ENCODE measurements at places on chromosomes 5 and 9.
A peak's percentile ranks its signal among the peaks of the same experiment; 100 is the strongest.

DNA sequence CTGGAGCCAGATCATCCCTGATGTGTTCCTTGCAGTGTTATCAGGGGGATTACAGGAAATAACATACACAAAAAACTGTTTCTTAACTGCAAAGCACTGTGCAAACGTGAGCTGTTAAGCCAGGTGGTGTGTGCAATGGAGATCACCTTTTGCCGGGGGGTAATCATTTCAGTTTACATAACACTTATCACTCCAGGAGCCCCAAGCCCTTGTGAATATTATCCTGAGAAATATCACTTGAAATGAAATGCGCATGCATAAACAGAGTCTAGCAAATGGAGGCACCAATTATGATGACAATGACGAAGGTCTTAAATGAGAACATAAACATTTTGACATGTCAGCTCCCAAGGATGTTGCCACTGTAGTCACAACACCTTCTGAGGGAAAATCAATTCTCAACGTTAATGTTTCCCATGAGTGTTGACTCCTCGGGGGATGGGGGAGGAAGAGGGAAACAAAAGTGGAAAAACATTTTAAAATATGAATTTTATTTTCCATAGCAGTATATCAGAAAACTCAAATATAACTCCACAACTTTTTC is 54.5 kb upstream of the RAD23B start:
- DNase-seq = no peak

GRCh38 chr9:94167376-94167890 is 83.2 kb downstream of the PTPDC1 start:
- DNase-seq = no peak

- no peak for DNase-seq
Observed at GRCh38 chr5:3564827-3565518, 30.7 kb upstream of the IRX1 start.

DNA sequence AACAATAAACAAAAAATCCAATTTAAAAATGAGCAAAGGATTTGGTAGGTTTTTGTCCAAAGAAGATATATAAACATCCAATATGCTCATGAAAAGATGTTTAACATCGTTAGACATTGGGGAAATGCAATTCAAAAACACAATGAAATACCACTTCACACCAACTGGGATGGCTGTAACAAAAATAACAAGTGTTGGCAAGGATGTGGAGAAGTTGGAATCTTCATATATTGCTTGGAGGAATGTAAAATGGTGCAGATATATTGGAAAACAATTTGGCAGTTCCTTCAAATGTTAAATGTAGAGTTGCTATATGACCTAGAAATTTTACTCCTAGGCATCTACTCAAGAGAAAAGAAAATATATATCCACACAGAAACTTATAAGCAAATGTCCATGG is 224.3 kb downstream of the AUH start:
- DNase-seq = no peak

- no peak for DNase-seq
Observed at GRCh38 chr9:131704141-131704983, 35.5 kb downstream of the RAPGEF1 start.

GRCh38 chr5:38758774-38759600 is 86.8 kb upstream of the OSMR start:
- no peak for DNase-seq

DNA sequence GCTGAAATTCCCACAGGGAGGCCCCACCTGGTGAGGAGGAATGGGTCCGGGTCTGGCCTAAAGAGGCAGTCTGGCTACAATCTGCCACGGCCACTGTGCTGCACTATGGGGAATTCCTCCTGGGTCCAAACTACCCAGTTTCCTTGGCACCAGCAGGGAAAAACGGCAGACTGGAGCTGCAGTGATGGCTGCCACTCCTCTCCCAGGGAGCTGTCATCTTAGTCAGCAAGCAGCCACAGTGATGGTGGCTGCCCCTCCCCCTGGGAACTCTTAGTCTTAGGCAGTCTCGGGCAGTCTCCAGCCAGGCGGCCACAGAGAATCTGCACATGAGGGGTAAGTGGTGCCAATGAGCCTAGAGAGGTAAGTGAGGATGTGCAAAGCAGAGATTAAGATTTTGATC is 205.8 kb downstream of the TMEM38B start:
- DNase-seq = no peak

GRCh38 chr5:133741396-133741795 is 129.1 kb upstream of the FSTL4 start:
- no peak for DNase-seq

DNA sequence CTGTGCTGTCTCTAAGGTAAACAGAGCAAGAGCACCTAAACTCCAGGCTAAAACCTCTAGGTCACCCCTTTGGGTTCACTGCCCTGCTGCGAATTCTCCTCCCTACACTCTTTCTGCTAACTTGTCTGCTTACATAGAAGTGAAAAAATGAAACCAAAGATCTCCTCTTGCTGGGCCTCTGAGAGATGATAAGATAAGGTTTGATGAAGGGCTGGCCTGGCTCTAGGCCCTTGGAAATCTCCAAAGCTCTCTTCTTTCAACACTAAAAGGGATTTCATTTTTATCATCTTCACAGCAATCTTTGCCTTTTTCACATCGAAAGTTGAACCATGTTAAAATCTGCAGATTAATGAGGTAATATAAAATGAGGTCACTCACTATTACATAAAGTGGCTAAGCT is 450.8 kb upstream of the TLE4 start:
- no peak for DNase-seq

DNA sequence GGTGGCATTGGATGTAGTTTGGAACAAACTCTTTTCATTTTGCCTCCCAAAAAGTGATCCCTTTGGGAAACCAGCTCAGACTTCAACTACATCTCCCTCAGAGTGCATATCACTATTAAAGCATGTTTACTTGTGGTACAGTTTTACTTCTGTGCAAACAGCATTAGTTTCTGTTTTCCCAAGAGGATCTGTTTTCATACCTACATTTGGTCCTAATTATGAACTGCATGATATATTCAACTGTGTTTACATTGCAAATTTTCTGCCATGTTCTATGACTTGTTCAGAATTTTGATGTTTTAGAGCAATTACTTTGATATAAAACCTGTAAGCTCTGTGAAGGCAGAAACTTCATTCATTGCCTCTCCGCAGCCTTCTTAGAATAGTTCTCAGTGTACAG is 681.5 kb upstream of the ACO1 start:
- DNase-seq = no peak

DNA sequence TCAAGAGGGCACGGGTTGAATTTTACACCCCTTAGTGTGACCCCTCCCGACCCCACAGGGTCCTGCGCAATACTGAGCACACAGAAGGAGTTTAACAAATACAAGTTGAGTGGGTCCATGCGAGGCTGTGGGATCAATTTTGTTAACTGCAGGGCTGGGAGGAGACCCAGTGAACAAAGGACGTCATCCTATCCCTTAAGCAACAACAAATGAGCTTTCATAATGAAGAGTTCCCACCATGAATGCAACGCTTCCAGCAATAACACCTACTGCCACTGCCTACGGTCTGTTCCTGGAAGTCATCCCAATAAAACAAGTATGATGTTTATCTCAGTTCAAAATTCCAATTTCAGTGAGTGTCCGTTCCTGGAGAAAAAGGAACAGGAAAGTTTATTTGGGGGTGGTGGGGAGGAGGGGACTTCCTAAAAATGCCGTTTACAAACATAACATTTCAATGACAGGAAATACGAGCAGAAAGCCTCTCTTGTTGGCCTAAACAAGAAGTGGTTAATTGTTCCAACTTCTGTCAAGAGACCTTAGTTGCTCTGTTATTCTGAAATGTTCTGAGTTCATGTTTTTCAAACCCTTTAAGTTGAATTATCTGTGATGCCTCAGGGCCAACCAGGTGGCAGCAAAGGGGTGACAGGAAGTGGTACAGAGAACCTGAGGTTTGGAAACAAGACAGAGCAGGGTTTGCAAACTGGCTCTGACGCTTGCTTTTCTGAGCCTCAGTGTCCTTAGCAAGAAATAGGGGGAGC is 65.8 kb upstream of the PLPP6 start:
- peak; percentile 75 for DNase-seq

DNA sequence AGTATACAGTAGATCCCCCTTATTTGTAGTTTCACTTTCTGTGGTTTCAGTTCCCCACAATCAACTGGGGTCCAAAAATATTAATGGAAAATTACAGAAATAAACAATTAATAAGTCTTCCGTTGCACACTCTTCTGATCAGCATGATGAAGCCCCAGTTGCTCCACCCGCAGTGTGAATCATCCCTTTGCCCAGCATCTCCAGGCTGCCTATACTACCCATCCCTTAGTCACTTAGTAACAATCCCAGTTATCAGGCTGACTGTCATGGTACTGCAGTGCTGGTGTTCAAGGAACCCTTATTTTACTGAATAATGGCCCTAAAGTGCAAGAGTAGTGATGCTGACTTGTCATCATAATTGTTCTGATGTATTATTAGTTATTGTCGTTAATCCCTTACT is 28.9 kb downstream of the SHC3 start:
- DNase-seq = no peak

GRCh38 chr5:99089822-99090549 is 161.2 kb upstream of the CHD1 start:
- no peak for DNase-seq

- no peak for DNase-seq
Observed at GRCh38 chr5:154627698-154628678, 127.2 kb upstream of the LARP1 start.

GRCh38 chr5:84564321-84565075 is 179.8 kb upstream of the EDIL3 start:
- DNase-seq = no peak

- DNase-seq = no peak
Observed at GRCh38 chr9:123655681-123656423, 274.1 kb downstream of the DENND1A start.

- DNase-seq = no peak
Observed at GRCh38 chr9:117116084-117116483, 298.8 kb downstream of the ASTN2 start.

DNA sequence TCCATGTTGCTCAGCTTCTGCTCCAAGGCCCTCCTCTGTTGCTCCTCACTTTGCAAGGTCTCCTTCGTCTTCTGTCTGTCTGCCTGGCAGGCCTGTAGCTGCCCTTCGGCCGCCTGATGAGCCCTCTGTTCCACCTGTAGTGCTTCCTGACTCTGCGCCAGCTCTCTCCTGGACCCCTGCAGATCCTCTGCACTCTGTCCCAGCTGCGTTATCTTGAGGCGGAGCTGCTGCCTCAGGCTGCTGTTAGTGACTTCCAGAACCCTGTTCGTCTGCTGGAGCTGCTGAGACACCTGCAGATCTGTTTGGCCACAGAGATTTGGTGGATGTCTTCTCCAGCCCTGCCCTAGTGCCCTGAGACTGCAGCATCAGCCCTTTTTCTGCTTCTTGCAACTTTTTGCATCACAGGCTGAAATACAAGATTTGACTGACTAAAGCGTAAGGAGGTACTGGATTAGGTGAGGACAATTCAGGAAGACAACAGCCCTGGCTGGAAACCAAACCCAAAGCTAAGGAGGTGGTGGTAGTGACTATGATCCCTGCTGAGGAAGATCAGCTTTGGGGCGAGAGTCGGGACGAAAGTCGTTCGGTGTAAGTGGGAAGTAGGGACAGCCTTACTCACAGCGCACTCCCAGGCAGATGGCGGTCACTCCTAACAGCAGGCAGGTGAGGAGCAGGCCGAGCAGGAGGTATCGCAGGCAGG is 2.1 kb downstream of the CD72 start:
- no peak for DNase-seq

DNA sequence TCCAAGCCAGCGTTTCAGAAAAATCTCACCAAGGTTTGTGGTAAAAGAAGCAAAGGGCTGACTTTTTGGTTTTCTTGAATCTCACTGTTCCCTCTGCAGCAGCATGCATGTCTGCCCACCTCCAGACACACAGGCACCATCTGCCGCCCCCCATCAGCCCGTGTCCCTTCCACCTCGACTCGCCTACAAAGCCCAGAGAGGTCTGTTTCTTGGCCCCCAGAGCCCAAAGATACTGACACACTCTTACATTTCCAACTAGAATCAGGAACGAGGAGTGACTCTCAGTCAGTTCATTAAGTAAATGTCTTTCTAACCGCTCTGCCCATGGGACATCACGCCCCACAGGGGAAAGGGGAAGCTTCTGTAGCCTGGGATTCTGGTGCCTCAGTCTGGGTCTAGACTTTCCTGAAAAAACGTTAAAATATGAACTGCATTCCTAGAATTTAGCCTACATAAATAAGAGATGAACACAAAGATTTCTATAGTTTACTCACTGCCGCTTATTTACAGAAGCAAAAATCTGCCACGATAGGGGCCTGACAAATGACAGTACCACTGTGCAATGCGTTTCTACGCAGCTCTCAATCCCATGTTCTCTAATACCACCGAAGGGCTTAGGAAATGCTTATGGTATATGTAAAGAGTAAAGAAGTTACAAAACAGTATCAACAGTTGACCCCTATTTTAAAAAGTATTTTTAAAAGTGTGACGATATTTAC is 4.1 kb downstream of the IL4 start:
- DNase-seq = no peak

All from T-cell (primary cell).